ENCODE measurements at places on chromosomes 1 and 21.
A peak's percentile ranks its signal among the peaks of the same experiment; 100 is the strongest.

GRCh38 chr21:38984568-38984967 lies 178.8 kb downstream of the ETS2 start:
- DNase-seq: no peak

DNA sequence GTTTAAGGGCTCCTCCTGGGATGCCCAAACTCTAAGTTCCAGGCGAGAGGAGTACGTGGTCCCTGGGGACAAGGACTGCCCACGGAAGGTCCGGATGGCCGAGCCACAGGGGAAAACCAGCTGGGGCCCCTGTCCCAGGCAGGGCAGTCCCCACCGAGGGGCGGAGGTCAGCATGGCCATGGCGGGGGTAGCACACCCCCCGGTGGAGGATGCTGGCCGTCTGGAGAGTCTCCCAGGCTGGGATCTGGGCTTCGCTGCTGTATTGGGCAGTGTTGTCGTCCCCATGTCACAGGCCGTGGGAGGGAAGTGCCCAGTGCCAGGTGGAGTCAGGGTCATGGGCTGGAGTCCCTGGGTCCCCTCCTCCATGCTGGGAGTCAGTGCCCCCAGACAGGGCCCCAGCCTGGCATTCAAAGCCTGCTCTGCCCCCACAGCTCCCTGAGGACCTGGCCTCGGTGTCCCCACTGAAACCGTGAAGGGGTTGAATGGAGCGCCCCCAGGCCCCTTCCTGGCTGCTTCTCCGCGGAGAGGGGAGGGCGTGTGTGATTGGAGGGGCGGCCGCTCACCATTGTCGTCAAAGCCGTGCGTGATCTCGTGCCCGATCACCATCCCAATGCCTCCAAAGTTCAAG lies 6.8 kb downstream of the PRXL2B start:
- no peak for DNase-seq

DNA sequence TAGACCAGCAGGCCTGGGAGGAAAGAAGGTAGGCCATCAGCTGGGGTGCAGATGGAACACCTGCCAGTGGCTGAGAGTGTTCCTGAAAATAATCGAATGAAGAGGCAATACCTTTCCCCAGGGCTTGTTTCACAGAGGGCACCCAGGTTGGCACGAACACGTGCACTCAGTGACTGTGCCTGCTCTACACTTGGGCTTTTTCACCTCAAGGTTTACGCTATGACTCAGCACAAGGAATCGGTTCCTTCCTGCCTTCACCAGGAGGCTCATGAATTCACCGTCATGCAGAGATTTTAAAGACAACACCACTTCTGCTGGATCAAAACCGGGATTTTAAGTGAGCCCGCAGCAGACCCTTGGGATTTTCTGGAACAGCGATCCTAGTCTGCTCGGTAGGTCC lies 118.5 kb upstream of the ADAR start:
- DNase-seq: no peak

DNA sequence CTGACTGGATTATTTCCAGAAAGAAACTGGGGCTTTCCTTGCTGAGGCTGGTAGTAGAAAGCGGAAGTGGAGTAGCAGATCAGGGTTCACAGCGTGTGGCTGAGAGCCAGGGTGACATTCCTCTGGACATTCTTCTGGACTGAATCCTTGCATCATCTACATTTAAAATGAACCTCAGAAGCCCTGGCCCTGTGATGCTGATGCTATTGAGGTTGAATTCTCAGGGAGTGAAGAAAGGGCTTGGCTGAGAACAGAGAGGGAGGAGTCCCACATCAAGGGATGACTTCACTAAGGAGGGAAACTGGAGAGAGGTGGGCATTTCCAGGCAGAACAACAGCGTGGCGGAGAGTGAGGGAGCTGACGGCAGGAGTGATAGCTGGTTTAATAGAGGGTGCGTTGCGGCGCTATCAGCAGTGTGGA lies 102.3 kb upstream of the LMO4 start:
- peak; percentile 93 for DNase-seq

DNA sequence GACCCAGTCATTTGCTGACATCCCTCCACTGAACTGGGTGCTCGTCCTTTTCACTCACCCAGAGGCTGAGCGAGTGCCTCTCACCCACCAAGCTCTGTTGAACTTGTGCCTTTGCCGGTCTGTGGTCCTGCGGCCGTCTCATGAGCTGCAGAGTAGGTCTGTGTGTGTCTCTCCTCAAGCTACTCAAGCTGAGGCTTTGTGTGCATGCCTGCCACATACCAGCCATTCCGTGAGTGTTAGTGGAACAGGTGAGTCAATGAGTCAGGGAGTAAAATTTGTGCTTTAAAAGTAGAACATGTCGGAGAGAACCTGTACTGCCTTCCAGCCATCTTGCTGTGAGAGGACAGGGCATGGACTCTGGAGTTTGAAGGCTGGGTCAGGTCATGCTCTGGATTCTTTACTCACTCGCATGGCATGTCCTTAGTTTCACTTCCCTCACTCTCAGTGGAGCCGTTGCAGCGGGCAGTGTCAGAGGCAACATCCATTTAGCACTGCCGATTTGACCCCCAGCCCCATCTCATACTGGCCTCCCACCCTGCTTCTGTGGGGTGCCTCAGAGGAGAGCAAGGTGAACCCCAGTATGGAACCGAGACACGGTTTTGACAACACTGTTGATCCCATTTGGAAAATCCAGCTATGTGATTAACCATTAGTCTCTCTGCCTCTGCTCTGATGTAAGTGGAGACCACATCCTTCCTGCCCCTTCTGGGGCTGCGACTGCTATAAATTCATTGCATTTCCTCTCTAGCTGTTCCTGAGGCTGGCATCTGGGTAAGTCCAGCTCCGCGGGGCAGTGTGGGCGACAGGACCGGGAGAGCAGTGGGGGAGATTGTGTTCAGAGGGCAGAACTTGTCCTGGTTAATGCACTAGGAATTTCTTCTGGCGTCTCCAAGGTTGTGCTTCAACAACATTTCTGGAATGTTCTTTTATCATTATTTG lies at the start of gene NLRP3:
TSS of gene NLRP3 (plus strand) at position 751 of the 939 bp plus-strand sequence. CDS start 2,628 bp downstream, outside the sequence.
- DNase-seq: peak; percentile 88

GRCh38 chr1:46179138-46180081 lies 3.1 kb upstream of the P3R3URF start:
- DNase-seq: peak; percentile 76

DNA sequence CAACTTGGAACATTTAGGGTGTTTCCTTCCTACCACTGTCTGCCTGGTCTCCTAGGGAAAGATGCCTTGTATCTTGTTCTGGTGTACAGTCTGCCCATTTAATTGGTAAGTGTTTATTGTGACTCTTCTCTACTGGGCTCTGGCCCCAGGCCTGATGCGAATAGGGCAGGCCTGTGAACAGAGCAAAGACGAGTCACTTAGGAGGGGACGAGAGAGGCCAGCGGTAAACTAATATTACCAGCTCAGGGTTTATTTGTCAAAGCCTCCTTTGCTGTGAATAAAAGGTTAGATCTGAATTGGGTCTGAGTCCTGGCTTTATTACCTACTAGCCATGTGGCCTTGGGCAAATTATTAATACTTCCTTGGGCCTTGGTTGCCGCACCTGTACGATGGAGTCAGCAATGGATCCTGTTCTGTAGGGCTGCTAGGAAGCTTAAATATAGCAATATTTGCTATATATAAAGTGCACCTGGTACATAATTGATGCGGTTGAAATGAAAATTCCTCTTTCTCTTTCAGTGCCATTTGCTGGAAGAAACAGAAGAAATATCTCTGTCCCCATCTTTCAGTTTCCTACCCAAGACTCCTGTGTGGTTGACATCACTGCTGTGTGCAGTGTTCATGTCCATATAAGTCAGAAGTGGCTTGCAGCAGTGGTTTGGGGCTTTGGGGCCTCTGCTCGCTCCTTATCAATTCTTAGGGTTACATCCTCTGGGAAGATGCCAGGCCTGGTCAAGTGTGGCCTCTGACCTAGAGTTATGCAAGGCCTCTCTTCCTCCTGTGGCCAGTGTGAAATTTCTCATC lies 32.4 kb downstream of the MAPKAPK2 start:
- DNase-seq: no peak

GRCh38 chr1:42679364-42679983 lies 2.7 kb upstream of the YBX1 start:
- no peak for DNase-seq

DNA sequence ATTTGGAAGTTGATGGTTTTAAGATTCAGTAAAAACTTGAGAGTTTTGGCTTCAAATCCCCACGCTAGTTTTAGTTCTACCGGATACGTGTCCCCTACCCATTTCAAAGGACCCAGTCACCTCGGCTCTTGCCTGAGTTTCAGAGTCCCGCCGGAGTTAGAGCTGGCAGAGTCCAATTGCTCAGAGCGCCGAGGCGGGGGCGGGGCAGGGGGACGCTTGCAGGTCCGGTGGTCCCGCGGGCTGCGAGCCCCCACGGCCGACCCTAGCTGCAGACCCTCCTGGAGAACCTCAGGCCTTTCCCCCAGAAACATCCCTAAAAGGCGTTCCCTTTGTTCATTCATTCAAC lies 765 bp upstream of the VPS45 start:
- DNase-seq: peak; percentile 57

DNA sequence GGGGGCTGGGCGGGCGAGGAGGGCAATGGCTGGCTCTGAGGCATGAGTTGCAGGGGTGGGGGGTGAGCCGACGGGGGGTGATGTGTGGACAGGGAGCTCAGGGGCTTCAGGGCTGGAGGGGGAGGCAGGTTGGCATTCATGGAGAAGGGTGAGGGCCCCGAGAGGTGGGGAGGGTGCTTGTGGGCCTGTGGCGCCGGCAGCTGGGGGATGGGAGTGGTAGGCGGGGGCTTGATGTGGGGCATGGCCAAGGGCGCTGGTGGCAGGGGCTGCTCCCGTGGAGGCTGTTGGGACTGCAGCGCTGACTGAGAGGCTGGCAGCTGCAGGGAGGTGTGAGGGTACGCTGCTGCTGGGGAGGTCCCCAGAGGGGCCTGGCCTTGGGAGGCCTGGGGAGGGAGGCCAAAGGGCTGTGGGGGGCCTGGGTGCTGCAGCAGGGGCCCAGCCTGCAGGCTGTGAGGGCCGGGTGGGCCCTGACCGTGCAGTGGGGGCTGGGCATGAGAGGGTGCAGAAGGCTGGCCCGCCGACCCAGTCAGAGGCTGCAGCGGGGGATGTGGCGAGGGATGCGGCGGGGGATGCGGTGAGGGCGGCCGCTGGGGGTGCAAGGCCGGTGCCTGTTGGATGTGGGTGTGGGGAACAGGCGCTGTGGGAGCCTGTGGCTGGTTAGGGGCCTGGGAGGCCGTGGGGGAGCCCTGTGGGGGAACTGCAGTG lies 42.7 kb downstream of the SLC45A1 start:
- DNase-seq: no peak

- no peak for DNase-seq
Observed at GRCh38 chr1:33763406-33763805, 100.5 kb upstream of the HMGB4 start.

GRCh38 chr1:15107058-15107687 lies 46.4 kb upstream of the TMEM51 start:
- DNase-seq: no peak

- DNase-seq: no peak
Observed at GRCh38 chr1:21298981-21299391, 8.7 kb upstream of the ECE1 start.
